Kidney glomerular epithelial cell (primary cell): ENCODE measurements at places on chromosomes 2 and 18.

- no peak for DNase-seq
Observed at GRCh38 chr2:234611209-234611608, 114.3 kb upstream of the ARL4C start.

- DNase-seq: no peak
Observed at GRCh38 chr2:39313575-39313974, 69.8 kb upstream of the CDKL4 start.

- no peak for DNase-seq
Observed at GRCh38 chr18:3578621-3579020, 128.6 kb downstream of the TGIF1 start.

DNA sequence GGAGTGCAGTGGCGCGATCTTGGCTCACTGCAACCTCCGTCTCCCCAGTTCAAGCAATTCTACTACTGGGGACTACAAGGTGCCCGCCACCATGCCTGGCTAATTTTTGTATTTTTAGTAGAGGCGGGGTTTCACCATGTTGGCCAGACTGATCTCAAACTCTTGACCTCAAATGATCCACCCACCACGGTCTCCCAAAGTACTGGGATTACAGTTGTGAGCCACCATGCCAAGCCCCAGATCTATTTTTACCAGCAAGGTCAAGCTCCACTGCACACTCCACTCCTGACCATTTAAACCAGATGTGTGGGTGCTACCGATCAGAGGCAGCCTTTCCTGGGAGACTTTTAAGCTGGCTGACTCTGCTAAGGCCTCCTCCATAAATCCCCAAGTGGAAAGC is 67.5 kb upstream of the CD226 start:
- DNase-seq: no peak

- no peak for DNase-seq
Observed at GRCh38 chr2:166158546-166158945, 30.7 kb upstream of the SCN1A start.

DNA sequence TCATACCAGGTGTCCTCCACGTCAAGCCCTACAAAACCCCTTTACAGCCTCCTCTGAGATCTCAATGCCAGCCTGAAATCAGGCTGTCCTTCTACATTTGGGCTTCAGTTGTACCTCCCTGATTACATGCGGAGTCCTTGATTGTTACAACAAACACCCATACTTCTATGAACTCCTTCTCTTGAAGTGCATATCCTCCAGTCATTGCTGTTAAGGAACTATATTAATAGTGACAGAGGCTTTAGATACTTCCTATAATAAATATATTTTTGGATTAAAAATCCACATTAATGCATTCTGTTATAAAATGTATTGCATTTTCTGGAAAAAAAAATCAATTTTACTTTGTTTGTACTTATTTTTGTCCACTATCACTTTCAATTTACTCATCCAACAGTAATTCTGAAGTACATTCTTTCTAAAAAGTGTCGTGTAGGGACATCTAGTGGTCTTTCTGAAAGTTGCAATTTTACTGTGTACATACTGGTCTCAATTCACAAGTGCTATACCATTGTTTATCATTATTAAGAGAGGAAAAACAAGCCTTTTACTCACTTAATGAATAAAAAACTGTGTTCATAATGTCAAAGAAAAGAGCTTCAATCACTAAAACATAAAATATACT is 316.4 kb downstream of the DSEL start:
- DNase-seq: peak; percentile 58
